ENCODE measurements at places on chromosomes 16 and 17. TPM values are rescaled to one million over a fixed set of nuclear protein-coding genes. Genes with fewer than 3 reads are reported as not detected.

DNA sequence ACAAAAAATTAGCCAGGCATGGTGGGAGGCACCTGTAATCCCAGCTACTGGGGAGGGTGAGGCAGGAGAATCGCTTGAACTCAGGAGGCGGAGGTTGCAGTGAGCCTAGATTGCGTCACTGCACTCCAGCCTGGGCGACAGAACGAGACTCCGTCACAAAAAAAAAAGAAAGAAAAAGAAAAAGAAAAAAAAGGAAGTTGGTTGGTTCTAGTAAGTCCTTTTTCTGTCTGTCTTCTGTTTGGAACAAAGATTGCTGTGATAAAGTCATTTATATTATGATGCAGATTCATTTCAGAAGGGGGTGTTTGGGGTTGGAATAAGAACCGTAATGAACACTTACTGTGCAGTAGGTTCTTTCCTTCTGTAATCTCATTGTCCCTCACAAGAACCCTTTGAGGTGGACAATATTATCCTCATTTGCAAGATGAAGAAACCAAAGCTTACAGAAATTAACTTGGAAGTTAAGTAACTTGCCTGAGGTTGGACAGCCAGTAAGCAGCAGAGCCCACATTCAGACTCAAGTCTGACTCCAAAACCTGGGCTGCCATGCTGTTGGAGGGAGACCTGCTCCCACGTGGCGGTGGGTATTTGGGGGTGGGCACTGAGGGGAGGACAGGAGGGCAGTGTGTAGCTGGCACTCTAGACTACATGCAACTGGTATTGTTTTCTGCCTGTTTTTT, 10.3 kb downstream of the MINK1 start:
- no peak overlapping the region for H3K27ac ChIP-seq
- no peak overlapping the region for H3K4me3 ChIP-seq
- no peak for DNase-seq

DNA sequence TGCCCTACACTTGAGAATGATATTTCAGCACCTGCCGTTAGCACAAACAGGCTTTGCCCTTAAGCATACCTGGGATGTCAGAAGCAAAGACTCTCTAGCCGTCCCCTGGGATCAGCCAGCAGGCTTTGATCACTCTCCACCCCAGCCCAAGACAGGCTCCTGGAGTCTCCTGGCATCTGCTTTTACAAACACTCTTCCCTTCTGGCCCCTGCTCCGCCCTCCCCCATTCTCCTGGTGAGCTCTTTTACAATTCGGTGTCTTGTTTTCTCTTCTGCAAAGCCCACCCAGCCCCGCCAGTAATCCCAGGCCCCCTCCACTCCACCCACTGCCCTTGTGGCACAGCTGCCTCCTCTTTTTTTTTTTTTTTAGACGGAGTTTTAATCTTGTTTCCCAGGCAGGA, 50.4 kb downstream of the KATNIP start:
- no peaks in the 10 kb centered on the region for H3K36me3 ChIP-seq
- no peak overlapping the region for H3K4me3 ChIP-seq
- no peak overlapping the region for H3K27ac ChIP-seq
- DNase-seq, result no peak

GRCh38 chr17:33017366-33017765, 25.7 kb downstream of the SPACA3 start:
- peaks cover 4% of the 10 kb centered on the region for H3K27me3 ChIP-seq
- H3K36me3 ChIP-seq, result no peaks in the 10 kb centered on the region
- no peak for DNase-seq
- no peak overlapping the region for H3K27ac ChIP-seq
- peaks cover 7% of the 10 kb centered on the region for H3K4me1 ChIP-seq
- no peak overlapping the region for H3K4me3 ChIP-seq

DNA sequence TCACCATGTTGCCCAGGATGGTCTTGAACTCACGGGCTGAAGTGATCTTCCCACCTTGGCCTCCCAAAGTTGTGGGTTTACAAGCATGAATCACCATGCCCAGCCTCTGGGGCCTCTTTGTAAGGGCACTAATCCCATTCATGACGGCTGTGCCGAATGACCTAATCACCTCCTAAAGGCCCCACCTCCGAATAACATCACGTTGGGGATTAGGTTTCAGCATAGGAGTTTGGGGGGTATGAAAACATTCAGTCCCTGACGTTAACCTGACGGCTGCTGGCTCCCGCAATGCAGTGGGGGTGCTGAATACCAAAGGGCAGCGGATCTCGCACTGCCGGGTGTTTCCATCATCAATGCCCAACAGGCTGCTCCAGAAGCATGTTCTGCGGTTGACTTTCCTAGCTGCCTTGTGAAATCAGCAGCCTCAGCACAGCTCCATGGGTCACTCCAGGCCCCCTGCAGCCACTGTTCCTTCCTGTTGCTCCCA, 120.8 kb upstream of the SEC14L1 start:
- no peak for DNase-seq
- no peak overlapping the region for H3K4me3 ChIP-seq
- H3K27me3 ChIP-seq, result peaks cover 23% of the 10 kb centered on the region
- no peak overlapping the region for H3K27ac ChIP-seq
- no peaks in the 10 kb centered on the region for H3K36me3 ChIP-seq
- H3K4me1 ChIP-seq, result no peaks in the 10 kb centered on the region

- H3K27ac ChIP-seq, result peak overlapping the region; percentile 89
- H3K36me3 ChIP-seq, result peaks cover 24% of the 10 kb centered on the region
- peaks cover 12% of the 10 kb centered on the region for H3K4me1 ChIP-seq
- peak overlapping the region; percentile 59 for H3K4me3 ChIP-seq
- H3K27me3 ChIP-seq, result no peaks in the 10 kb centered on the region
Observed at GRCh38 chr17:76772842-76773525, 35.1 kb downstream of the MFSD11 start.

DNA sequence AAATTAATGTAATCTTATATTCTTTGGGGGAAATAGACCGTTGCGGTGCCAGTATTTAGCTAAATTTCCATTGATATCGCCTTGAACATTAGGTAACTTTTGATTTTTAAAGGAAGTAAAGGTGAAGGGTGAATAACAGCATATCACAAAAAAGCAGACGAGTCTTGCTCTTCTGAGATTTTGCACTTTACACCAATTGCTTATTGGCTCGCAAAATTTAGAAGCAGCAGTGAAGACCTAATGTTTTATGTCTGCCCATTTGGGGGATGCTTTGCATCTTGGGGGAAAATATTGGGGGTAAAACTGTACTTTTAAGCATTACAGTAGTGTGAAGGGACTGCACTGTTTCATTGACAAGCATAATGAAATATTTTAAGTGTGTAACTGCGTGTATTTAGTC, 934 bp downstream of the MAP2K6 start:
- H3K36me3 ChIP-seq, result no peaks in the 10 kb centered on the region
- H3K4me3 ChIP-seq, result no peak overlapping the region
- no peak for DNase-seq

Gene PTGES3L
- not detected for total RNA-seq

Gene GRIN2A
- total RNA-seq, result not detected

Gene NGFR
- 0.43 TPM for total RNA-seq

- no peaks in the 10 kb centered on the region for H3K4me1 ChIP-seq
- no peaks in the 10 kb centered on the region for H3K36me3 ChIP-seq
Observed at GRCh38 chr16:9798474-9798873, 383.8 kb downstream of the GRIN2A start.

Gene OR4D1
- not detected for total RNA-seq

Gene NKD1
- total RNA-seq, result not detected

GRCh38 chr17:42547698-42548069, 5.0 kb upstream of the HSD17B1 start:
- H3K27ac ChIP-seq, result no peak overlapping the region
- no peaks in the 10 kb centered on the region for H3K4me1 ChIP-seq
- no peak overlapping the region for H3K4me3 ChIP-seq
- no peaks in the 10 kb centered on the region for H3K27me3 ChIP-seq
- DNase-seq, result no peak

DNA sequence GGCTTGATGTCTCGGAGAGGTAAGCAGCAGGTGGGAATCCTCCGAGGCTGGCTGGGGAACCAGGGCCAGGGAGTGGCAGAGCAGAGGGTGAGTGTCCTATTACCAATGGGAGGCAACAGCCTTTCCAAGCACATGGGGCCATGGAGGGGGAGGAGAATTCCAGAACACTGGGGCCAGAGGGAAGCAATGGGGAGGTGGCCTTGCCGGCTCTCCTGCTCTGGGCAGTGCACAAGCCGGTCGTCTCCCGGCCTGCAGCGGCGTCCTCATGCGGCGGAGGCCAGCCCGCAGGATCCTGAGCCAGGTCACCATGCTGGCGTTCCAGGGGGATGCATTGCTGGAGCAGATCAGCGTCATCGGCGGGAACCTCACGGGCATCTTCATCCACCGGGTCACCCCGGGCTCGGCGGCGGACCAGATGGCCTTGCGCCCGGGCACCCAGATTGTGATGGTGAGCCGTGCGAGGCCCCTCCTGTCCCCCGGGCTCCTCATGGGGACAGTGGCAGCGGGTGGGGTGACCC, 21.9 kb downstream of the SGSH start:
- peak; percentile 13 for DNase-seq
- H3K4me3 ChIP-seq, result no peak overlapping the region
- no peaks in the 10 kb centered on the region for H3K4me1 ChIP-seq
- H3K36me3 ChIP-seq, result no peaks in the 10 kb centered on the region
- no peak overlapping the region for H3K27ac ChIP-seq

DNA sequence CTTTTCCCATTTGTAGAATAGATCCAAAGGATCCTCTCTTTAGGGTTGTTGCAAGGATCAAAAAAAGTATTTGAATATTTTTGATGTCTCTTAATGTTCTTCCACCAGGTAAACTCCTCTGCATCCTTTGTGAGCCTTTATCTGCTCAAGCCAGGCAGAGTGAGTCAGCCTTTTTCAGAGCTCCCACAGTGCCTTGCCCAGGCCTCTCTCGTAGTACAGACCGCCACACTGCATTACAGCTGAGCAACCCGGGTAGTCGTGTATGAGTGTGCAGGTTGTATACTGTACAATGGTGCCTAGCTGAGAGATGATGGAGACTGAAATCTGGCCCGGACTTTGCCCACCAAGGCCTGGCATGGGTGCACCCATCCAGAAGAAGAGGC, 20.9 kb downstream of the RHBDL3 start:
- no peaks in the 10 kb centered on the region for H3K27me3 ChIP-seq
- no peak for DNase-seq
- H3K27ac ChIP-seq, result no peak overlapping the region
- H3K4me1 ChIP-seq, result no peaks in the 10 kb centered on the region
- no peaks in the 10 kb centered on the region for H3K36me3 ChIP-seq
- H3K4me3 ChIP-seq, result no peak overlapping the region

Gene EPX
- not detected for total RNA-seq

Gene TBC1D3L
- 11.4 TPM for total RNA-seq

DNA sequence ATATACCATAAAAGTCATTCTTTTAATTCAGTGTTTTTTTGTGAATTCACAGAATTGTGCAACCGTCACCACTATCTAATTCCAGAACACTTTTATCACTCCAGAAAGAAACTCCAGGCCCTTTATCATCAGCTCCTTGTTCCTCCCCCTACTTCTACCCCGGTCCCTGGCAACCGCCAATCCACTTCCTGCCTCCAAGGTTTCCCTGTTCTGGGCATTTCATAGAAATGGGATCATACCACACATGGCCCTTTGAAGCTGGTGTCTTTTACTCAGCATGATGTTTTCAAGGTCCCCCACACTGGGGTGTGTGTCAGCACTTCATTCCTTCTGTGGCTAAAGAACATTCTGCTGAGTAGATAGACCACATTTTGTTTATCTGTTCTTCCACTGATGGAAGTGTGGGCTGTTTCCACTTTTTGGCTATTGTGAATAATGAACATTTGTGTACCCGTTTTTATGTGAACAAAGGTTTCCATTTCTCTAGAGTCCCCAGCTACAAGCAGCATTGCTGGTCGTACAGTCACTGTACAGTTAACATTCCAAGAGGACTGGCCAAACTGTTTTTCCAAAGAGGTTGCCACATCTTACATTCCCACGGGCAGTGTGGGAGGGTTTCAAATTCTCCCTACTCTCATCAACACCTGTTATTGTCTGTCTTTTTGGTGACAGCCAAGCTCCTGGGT, 75.8 kb upstream of the ZNF469 start:
- peaks cover 53% of the 10 kb centered on the region for H3K4me1 ChIP-seq
- H3K4me3 ChIP-seq, result no peak overlapping the region
- peak; percentile 95 for DNase-seq

GRCh38 chr16:84985079-84986065, 26.0 kb downstream of the ZDHHC7 start:
- no peak overlapping the region for H3K4me3 ChIP-seq
- peaks cover 16% of the 10 kb centered on the region for H3K4me1 ChIP-seq
- DNase-seq, result peak; percentile 84
- H3K27me3 ChIP-seq, result no peaks in the 10 kb centered on the region
- peaks cover 15% of the 10 kb centered on the region for H3K36me3 ChIP-seq

DNA sequence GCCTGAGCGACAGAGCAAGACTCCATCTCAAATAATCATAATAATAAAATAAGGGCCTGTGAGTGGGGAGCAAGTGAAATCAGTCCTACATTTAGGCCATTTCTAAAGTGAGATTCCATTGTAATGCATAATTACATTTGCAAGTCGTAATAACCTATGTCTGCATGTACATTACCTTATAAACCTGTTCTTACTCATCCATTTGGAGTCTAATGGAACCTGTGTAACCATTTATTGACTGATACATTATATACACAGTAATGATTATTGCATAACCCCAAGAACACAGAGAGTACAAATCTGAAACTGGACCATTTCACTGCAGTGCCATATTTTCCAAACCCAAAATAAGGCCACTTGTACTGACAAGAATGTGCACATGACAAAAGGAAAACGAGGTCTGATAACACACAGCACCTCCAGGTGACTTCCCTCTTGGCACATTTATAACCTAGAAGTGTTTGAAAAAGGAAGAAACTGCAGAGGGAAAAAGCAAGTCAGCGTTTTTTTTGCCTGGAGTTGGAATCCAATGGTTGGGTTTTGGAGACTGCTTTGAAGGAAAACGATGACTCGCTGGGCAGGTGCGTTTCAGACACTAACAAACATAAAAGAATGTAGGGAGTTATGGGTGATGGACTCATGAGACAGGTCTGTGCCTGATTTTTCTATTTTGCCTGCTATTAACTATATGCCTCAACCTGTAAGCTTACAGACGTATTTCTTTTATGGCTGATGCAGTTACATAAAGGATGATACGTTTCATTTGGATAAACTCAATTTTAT, 63.6 kb upstream of the KIFC3 start:
- H3K36me3 ChIP-seq, result no peaks in the 10 kb centered on the region
- H3K27me3 ChIP-seq, result no peaks in the 10 kb centered on the region
- H3K4me3 ChIP-seq, result no peak overlapping the region
- H3K27ac ChIP-seq, result no peak overlapping the region
- no peak for DNase-seq

DNA sequence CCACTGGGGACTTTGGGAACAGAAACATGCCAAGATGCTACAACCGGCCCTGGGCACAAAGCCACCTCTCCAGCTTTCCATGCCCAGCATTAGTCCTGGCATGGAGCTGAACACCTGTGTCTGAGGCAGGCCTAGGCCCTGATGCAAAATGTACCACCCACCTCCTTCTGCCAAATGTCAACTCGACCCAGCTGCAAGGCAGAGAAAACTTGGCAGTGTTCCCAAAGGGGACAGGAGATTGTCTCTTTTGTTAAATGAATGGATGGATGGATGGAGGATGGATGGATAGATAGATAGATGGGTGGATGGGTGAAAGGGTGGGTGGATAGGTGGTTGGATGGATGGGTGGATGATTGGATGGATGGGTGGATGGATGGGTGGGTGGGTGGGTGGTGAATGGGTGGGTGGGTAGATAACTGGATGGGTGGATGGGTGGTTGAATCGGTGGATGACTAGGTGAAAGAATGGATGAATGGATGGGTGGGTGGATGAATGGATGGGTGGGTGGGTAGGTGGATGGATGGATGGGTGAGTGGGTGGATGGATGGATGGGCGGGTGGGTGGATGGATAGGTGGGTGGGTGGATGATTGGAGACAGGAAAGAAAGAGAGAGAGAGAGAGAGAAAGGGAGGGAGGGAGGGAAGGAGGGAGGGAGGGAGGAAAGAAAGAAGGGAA, 73.4 kb upstream of the TNRC6C start:
- no peak for DNase-seq
- no peak overlapping the region for H3K27ac ChIP-seq
- no peaks in the 10 kb centered on the region for H3K36me3 ChIP-seq
- peaks cover 12% of the 10 kb centered on the region for H3K4me1 ChIP-seq
- H3K4me3 ChIP-seq, result no peak overlapping the region
- H3K27me3 ChIP-seq, result peaks cover 18% of the 10 kb centered on the region

Measured in GM23248 (cell line).